ENCODE measurements at places on chromosomes 3 and 15. TPM values are rescaled to one million over a fixed set of nuclear protein-coding genes. Genes with fewer than 3 reads are reported as not detected.

SLC25A20 gene
- 46.1 TPM for total RNA-seq

GRCh38 chr15:60612400-60613048 is 133.6 kb upstream of the ICE2 start:
- DNase-seq, result no peak

GRCh38 chr15:22954798-22955543 is 25.2 kb downstream of the CYFIP1 start:
- DNase-seq, result no peak

ANKRD63 gene
- not detected for total RNA-seq

DNA sequence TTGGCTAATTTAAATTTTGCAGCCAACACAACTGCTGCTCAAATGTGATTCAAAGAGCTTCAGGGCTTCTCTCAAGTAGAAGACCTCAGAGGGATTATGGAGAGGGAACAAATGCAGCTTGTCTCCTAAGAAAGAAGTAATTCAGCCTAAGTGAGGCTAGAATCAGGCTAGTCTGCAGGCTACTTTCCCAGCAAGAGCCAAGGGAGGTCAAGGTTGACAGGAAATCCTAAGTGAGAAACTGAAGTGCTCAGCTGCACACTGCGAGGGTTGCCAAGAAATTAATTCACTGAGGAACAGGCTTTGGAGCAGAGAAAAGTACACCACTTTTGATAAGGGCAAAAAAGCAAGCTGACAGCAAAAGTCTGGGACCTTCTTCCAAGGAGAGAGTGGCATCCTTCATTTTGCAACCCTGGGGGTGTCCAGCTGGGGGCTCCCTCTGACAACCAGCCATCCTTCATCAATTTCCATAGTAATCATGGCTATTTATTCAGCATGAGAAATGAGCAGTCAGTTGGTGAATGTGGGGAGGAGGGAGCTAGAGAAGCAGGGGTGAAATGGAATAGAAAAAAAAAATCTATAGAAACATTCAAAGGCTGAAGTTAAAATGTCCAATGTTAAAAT is 646.4 kb upstream of the ADAMTS9 start:
- DNase-seq, result no peak
